ENCODE measurements at places on chromosomes 11 and 22.

DNA sequence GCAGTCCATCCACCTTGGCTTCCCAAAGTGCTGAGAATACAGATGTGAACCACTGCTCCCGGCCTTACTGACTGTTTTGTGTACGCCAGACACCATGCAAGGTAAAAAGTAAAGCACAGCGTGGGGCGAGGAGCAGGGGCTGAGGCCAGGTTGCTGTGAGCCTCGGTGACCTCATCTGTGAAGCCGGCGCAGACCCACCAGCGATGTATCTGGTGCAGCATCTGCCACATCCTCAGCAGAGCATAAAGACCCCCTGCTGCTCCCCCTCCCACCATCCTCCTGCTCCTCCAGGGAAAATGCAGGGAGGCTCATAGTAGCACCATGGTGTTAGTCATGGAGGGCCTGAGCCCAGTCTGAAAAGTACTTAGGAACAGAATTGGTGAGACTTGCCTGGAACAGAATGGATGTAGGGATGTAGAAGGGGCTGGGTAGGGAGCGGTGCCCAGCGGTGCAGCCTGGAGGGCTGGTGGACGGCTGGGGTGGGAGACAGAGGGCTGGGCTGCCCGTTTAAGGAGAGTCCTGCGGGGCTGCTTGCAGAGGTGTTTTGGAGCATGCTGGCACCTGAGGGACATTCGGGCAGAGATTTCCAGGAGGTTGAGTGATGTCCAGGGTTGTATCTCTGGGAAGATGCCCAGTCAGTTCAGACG lies 462.4 kb downstream of the BRD1 start:
- no peak for DNase-seq

- DNase-seq: no peak
These were observed 123.0 kb downstream of the SGSM3 start for GRCh38 chr22:40493441-40493840.

GRCh38 chr11:78078218-78079167 lies 1.2 kb downstream of the NDUFC2 start:
- DNase-seq: no peak

DNA sequence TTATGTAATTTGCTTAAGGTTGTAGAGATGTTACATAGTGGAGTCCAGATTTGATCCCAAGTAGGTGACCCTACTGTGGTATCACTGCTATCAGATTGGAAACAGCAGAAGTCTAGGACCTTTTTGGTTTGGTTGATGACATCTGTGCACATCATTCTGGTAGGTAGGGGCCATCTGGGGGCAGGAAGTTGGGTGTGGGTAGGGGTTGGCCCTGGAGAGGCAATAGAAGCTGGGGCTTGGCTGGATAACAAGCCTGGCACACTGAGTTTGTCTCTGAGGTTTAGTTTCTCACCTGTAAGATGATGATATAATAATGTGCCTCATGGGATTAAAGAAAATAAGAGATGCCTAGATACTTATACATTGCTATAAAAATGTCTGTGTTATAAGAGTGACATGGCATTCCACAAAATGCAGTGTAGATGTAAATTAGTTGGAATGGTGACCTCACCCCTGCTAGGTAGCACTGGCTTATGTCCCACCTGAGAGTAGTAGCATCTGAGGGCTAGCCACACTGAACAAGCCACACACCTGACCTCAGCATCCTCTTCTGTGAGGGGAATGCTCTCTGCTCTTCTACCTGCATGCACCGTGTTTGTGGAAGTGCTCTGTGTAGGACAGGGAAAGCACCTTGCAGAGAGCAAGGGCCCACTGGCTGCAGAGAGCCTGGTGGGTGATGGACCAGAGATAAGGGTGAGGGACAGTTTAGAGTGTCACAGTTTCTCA lies 36.9 kb downstream of the PTPRJ start:
- no peak for DNase-seq

GRCh38 chr11:134445601-134446325 lies 33.7 kb upstream of the B3GAT1 start:
- no peak for DNase-seq

- DNase-seq: no peak
These were observed 21.2 kb upstream of the ALDH3B2 start for GRCh38 chr11:67695606-67696005.

DNA sequence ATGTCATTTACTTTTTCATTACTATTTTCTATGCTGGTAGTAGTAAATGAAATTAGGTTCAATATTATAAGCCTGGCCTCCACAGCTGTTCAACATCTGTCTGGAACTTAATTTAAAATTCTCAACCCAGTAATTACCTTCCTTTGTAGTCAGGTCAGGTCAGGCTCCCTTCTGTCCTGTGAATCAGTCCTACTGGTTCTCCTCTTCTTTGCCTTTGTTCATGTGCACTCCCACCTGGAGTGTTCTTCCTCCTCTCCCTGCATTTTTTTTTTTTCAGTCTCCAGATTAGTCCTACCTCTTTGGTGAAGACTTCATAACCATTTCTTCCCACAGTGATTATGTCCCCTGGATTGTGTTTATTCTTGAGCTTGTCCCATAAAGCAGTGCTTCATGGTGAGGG lies 67.9 kb downstream of the DKK3 start:
- DNase-seq: no peak

DNA sequence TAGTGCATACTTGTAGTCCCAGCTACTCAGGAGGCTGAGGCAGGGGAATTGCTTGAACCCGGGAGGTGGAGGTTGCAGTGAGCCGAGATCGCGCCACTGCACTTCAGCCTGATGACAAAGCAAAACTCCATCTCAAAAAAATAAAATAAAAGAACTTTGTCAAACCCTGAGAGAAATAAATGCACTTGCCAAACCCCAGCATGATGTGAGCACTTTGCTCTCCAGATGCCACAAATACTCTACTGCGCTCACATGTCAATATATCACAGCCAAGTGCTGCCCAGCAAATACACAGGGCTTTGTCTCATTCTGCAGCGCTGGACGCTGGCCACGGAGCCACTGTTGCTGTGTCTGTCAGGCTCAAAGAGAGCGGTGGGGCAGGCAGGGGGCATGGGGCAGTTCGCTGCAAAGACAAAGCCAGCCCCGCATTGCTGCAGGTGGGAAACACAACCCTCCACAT lies 45.1 kb downstream of the AHNAK start:
- DNase-seq: no peak

All from iPS DF 6.9 (cell line).